ENCODE measurements at places on chromosomes 1 and 21.

- no peak for DNase-seq
Observed at GRCh38 chr1:115092175-115092574, 2.9 kb upstream of the TSPAN2 start.

DNA sequence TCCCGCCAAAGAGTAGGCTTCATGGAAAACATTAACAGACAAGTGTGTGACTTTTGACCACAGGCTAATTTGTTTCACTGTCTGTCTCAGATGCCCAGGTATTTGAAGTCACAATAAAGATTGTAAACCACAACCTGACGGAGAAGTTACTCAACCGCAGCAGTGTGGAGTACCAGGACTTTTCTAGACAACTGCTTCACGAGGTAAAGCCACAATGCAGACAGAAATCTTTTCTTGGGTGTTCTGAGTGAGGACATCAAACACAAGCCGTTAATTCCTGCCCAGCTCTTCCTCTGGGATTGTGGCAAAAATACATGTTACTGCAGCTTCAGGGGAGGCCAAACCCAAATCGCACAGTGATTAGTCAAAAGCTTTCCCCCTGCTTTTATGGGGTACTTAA lies 31.0 kb downstream of the UMODL1 start:
- DNase-seq: peak; percentile 57

DNA sequence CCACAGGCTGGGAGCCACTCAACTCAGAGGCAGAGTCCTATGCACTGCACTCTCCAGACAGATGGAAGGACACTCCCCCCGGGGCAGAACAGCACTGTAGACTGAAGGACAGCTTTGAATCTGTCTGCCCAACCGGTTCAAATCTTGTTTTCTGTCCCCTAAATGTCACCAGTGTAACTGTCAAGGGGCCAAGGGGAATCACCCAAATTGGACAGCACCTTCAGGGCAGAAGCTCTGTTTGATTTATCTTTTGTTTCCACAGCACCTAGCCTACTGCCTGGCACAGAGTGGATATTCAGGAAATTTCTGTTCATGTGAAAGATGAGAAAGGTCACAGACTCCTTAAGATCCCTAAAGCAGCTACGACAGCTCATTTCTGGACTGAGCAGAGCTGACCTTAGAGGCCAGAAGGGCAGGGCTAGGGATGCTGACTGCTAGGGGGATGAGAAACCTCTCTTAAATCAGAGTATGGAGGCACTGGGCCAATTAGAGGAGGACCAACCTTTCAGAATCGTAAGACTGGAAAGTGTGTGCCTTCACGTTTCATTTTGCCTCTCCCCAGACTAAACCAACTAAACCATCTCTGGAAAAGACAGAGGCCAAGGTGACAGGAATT lies 41.0 kb downstream of the ITPKB start:
- no peak for DNase-seq

DNA sequence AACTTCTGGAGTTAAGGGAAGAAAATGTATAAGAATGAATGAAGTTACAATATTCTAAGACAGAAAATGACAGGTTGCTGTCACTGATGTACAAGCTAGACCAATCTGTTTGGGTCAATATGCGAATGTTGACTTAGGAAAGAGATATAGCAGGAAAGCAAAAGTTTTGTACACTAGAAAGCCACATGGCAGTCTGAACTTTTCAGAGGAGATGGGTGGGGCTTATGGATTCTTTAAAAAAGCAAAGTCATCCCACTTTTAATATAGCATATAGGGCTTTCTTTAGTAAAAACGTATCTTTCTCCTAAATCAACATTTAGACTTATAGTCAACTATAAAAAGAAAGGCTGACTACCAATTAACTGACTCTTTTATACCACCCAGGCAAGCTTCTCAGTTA lies 381.2 kb downstream of the PTPRC start:
- peak; percentile 91 for DNase-seq

DNA sequence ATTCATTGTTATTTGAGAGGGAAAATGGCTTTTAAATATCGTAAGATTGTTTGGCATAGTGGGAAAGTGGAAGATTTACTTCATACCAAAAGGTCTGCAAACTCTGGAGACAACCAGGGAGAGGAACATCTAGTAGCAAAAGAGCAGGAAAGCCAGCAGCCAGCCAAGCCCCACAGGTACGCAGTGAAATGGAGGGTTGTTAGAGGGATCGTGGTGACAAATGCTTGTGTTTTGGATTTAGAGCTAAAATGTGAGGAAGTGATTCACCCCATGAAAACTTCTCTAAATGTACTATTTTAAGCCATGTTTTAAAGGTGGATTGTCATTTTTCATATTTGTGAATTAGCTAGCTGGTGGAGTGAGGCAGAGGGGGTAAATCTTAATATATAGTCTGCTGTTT lies 69.3 kb downstream of the RPS6KC1 start:
- DNase-seq: no peak

GRCh38 chr1:202577381-202577780 lies 132.9 kb downstream of the SYT2 start:
- no peak for DNase-seq

DNA sequence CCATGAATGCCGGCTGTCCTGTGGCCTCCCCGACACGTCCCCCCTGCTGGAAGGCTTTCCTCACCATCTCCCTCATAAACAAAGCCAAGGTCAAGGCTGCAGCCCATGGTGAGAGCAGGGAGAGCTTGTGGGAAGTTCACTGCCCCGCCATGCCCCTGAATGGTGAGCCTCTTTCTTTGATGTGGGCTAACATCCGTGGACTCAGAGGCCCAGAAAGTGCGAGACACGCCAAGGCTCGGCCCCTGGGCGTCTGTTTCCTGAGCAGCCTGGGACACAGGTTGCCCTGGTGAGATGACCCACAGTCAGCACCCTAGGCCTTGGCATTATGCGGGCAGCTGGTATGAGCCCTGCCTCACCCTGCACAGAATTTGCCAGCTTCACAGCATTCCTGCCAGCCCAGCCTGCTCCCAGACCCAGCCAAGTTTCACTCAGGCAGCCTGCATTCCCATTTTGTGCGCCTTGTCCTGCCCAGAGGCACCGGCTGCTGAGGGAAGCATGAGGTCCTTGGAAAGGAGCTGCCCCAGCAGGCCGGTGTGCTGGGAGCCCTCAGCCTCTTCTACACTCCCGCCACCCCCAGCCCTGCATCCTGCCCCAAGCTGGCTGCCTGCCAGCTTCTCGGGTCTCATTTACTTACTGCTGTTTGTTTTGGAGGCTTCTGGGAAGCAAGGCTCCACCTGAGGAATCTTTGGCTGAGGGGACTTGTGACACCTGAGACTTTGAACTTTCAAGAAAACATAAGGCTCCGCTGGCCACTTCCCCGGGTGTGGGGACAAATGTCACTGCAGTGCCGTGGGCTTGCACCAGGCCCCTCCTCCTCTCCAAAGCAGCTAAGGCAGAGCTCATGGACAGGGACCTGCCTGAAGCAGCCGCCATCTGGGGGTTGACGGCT lies 31.9 kb downstream of the NEK2 start:
- peak; percentile 40 for DNase-seq

DNA sequence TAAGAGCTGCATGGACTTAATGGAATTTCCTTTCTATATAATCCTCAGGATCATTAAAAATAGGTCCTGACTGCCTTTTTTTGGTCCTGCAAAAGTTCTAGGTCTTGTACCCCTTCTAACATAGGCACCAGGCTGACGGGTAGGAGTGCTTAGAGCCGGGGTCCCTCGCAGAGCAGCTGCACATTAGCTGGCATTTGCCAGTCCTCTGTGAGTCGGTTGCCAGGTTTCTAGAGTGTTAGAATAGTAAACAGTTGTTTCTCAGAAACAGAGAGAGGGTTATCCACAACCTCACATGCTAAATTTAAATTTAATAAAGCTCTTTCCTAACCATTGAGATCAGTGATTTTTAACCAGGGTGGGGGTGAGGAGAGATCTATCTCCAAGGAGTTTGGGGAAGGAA lies 35.4 kb upstream of the HEATR1 start:
- DNase-seq: no peak

DNA sequence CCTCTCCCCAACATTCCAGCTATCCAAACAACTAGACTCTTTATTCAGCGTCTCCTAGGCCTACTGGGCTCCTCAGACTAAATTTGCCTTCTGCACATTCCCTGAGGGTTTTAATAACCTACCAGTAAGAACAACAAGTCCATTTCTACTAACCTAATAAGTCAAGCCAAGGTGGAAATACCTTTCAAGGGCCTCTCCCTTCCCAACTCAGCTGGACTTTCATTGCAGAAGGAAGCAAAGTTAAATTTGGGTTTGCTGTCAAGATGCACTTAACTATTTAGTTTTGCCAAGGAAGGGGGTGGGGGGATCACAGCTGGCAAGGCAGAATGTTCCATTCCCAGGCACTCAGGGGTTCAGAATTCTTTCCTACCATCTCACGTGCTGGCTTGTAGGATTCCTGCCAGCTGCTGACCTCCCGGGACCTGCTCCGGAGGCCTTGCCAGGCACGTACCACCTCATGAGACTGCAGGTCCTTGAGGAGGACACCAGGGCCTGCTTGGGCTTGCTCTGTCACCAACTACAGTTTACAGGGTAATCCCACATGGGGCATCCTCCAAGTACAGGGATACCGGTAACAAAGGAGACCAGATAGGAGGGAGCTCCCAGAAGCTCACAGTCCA lies 29.8 kb downstream of the SLC30A1 start:
- DNase-seq: no peak

DNA sequence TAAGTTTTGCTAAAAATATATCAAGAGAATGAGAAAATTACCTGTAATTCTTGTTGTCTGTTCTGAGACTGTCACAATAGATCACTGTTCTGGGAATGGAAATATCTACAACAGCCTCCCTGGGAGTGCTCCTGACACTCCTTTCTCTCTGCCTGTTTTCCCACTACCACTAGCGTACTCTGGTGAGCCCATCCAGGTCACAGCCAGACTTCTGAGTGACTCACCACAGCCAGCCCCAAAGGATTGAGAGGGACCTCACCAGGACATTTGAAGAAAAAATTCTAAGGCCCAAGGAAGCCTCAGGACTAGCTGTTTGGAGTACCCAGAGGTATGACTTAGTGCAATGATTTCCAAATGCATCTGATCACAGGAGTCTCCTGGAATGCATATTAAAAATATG lies 39.0 kb upstream of the TADA1 start:
- no peak for DNase-seq

DNA sequence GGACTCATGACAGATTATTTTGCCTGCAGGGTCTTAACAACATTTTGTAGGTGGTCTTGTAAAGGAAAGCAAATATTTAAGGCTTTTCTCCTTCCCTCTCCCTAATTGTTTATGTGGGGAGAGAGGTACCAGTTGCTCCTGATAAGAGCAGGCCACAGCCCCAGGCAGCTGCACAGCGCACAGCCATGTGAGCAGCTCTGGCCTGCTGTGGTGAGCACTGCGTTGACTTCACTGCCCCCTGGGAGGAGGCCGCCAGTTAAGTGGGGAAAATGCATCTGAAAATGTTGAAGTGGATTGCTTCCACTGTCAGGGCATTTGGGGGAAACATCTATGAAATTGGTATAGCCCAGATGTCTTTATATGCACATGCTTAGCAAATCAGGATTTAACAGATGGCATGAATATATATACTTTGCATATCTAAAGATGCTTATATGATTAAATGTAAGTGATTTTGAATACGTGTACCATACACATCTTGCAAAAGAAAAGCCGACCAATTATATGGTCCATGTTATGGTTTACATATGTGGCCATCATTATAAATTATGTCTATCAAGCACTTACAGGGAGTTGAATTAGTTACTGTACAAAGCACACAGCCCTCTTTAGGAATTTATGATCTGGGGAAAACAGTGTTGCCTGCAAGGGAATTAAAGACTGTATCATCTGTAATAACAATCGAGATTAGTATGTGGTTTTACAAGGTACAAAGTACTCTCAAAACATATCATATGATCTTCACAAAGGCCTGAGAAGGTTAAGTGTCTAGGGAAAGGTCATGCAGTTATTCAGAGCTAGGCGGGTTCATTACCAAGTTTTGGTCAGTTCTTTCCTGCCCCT lies 132.1 kb downstream of the RHOU start:
- DNase-seq: no peak

- DNase-seq: no peak
Observed at GRCh38 chr1:9289711-9290485, 2.8 kb upstream of the SPSB1 start.

DNA sequence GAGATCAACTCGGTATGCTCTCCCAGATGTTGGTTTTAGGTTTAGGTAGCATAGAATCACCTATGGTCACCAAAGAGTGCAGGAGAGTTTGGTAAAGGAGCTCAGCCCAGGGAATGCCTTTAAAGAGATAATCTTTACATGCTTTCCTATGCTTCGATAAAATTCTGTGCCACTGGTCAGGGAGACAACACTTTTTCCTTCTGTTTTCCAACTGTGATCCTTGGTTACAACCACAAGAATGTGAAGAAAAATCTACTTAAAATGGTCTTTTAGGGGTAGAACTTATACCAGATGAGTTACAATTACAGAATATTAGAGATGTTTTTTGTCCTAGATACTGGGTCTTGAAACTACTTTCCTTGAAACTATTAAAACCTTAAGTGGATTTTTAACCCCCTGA lies 895.6 kb downstream of the TTLL7 start:
- DNase-seq: no peak

DNA sequence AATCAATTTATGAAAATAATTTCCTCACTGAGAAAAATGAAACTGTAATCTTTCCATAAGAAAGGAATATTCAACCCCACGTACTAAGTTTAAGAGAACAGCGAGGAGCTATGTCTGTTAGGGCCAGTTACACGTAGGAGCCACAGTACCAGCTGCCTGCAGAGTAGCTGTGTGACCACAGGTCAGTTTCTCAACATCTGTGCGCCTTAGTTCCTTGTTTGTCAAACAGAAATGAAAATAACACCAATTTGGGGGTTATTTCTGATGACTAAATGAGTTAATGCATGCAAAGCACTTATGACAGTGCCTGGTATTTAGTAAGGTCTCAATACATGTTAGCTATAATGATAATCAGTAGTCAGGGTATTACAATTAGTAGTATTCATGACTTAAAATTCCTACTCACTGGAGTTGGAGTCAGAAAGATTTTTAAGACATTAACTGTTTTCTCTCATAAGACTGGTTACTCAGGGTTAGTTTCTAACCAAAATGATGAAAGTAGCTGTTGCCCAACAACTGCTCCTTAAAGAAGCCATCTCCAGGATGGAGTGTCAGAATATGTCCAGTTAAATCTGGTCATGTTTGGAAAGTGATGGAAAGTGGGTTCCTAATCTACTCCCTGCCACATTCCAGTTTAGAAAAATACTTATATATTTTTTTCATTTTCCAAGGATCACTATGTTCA lies 85.8 kb upstream of the ZNF648 start:
- DNase-seq: no peak
